Activated T-cell treated with anti-CD3 and anti-CD28 coated beads for 48 hours (primary cell): ENCODE measurements at places on chromosomes 2 and 18.

DNA sequence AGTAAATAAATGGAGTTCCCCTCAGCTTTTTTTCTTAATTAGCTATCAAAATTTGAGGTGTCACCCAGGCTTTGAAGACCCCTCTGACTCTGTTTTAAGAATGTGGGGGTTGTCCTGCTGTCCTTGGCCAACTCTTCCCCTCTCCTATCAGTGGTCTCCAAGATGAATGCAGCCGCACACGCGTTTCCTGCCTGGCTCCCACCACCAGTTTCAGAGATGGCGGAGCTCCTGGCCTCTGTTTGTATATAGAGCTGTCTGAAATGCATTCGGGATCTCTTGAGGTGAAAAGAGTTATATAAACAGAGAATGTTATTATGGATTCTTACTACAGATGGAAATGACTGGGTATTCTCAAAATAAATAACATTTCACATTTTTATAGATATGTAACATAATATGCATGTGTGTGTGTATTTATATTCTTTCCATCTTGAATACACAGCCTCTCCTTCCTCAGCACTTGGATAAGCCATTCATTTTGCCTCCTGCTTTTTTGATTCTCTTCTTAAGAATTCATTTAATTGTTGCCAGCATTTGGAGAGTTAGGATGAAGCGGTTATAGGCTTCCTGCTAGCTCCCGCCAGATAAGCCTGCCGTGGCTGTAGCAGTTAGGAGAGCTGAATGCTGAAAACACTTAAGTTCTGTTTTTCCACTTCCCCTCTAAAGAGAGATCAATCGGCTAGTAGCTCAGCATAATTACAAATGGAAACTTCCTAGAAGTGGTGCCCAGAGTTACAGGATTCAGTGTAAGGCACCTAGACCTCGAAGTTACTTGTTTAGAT, 659.3 kb upstream of the FANCL start:
- DNase-seq: no peak

GRCh38 chr18:12441475-12442034, 33.8 kb downstream of the PRELID3A start:
- DNase-seq: no peak

- no peak for DNase-seq
Observed at GRCh38 chr18:42929181-42929580, 186.3 kb downstream of the RIT2 start.

GRCh38 chr2:171139860-171140259, 20.8 kb downstream of the TLK1 start:
- no peak for DNase-seq

GRCh38 chr2:217535957-217536708, 466.7 kb downstream of the TNS1 start:
- DNase-seq: no peak

DNA sequence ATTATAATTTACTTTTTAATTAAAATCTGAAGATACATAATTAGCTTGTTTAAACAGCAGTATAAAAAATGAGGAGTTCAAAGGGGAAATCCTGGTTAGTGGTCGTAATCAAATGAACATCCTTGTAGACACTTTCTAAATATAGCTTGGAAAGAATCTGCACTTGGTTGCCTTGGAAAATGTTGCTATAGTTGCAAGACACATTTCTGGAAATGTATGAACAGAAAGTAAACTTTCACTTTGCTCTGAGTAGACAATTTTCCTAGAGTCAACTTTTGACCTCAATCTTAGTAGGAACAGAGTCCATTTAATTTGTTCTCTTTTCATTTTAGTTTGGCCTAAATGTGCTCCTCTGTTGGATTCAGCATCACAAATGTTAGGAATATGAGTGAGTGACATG, 38.3 kb downstream of the GCA start:
- no peak for DNase-seq
